ENCODE measurements at places on chromosomes 1 and 21. TPM values are rescaled to one million over a fixed set of nuclear protein-coding genes. Genes with fewer than 3 reads are reported as not detected.

Gene ATP5PF
- total RNA-seq, result 48.2 TPM

Gene IL23R
- not detected for total RNA-seq

Gene FYB2
- not detected for total RNA-seq

DNA sequence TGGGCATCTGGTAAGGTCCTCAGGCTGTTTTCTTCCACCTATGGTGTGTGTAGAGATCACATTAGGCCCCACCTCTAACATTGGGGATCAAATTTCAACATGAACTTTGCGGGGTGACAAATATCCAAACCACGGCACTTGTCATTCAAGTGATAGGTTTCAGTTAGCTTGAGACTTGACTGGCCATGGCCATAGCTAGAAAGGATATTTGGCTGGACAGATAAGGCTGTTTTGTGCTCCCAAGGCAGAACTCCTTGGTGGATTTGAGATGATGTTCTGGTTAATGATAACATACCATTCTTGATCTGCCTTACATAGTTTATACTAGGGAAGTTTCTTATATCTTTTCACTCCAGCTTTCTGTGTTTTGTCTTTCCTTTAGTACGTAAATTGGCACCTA lies 48.5 kb downstream of the CELF3 start:
- no peak for DNase-seq

DNA sequence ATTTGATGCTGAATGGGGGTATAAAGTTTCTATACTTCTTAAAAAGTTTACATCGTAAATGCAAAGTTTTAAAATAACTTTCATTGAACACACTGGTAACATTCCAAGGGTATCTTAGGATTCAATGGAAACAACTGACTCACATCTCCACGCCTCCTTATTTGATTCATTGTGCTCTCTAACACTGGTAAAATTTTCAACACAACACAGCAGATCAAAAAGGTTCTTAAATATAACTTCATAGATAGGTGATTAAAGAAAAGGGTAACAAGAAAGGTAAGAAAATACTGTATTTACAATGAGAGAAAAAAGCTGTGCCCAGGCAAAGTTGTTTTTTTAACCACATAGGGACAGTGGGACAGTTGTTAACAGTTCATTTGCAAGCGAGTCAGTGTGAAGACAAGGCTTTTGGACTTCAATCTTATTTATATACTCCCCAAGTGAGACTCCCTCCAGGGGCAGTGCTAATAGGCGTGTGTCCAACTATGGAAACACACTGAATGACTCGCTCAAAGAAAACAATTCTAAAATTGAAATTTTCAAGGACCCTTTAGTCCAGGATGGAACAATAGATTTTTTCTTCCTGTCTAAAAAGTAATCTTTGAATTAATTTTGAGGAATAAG lies 140.5 kb downstream of the TIAM1 start:
- DNase-seq, result no peak

Measured in dermis blood vessel endothelial cell (primary cell).